ENCODE measurements at places on chromosomes 6 and 20.

GRCh38 chr20:50008007-50008406 is 25.2 kb downstream of the SNAI1 start:
- no peak for DNase-seq

DNA sequence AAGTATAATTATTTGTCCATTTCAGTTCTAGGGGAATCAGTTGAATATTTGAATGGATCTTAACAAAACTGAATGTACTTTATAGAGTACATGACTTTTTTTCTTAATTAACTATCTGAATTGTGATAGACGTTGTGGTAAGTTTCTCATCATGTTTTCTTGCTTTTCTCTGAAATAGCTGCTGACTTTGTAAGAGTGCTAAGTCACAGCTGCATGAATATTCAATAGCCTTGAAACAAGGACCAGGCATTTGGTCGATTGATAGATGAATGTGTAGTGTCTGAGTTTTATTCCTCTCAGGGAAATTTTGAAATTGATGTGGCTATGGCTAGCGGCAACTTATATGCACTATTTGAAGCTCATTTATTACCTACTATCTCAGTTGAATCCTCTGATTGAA is 56.0 kb downstream of the ADGRB3 start:
- DNase-seq: no peak

DNA sequence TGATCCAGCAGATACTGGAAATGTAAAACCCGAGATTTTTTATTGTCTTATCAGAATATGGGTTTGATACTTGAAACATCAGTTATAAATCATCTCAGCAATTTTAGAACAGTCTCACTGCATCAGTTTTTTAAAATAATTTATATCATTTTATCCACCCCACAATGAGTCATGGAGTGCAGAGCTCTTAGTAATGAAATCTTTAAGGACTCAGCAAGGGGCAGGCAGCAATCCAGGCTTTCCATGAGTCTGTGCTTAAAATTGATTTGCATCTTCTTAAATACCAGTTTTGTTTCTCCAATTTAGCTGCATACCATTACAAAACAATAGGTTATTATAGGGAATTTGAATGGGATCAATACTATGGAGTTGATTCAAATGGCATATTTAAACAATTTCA is 832.3 kb downstream of the C6orf118 start:
- DNase-seq: no peak

DNA sequence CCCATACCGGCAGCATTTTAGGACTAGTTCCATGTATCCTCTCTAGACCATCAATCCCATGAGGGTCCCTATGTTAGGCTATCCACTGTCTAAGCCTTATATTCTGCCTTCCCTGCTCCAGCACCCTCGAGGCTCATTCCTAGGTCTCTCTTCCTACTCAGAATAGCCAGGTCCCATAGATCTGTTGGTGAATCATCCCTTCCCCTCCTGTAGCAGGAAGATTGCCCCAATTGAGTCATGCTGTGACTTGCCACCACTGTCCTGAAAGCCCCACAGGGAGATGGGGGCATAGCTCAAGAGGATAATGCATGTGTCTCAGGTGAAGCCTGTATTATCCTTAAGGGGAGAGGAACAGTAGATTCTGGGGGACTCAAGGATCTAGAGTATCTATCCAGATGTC is 143.1 kb upstream of the MOCS1 start:
- no peak for DNase-seq

DNA sequence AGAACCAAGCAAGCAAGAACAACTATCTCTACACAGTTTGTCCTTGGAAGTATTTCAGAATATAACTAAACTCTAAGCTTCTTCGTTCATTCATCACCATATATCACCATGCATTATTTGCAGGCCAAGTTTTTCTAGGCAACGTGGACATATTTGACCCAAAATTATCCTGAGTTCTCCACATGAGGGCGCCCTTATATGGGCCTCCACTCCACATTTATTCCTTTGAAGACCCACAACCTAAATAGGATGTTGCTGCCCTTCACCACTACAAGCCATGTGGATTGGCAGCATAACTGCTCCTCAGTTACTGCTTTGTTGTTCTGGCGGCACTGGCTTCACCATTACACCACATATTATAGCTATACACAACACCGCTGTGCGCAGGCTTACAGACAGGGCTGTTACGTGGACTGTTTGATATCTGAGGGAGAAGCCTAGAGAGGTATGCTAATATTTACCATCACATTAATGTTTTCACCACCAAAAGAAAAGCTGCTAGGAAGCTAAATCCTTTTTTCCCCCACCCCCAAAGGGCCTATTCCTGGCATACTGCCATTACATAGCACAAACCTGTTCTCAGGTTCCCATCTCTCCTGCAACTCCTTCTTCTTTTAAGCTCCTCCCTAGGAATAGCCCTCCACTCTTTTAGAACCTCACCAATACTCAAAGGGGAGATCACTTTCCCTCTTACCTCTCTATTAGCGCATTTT is 411.7 kb downstream of the C6orf118 start:
- DNase-seq: no peak

DNA sequence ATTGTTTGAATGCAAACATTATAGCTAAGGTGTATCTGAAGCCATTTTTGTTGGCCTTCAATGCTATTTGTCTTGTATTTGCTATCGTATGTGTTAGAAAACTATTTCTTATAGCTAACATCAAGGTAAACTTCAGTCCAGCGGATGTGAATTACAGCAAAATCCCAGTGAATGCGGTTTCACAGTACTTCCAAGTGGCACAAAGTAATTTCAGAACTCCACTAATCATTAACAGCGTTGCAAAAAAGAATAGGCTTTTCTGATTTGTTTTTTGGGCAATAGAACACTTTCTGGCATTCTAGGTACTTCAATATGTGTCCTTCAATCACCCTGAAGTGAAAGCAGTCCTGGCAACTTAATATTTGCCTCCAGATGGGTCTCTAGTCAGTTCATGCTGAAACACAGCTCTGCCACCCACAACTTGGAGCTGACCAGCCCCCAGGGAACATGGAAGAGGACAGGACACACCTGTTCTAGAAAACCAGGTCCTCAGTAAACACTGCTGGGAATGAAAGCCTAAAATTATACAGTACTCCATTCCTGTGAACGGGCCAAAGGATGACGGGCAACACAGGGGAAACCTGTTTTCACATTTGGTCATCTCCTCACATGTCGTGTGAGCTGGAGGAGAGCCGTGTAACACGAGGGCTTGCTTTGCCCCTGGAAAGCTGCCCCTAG is 9.7 kb upstream of the MRPS10 start:
- DNase-seq: no peak

DNA sequence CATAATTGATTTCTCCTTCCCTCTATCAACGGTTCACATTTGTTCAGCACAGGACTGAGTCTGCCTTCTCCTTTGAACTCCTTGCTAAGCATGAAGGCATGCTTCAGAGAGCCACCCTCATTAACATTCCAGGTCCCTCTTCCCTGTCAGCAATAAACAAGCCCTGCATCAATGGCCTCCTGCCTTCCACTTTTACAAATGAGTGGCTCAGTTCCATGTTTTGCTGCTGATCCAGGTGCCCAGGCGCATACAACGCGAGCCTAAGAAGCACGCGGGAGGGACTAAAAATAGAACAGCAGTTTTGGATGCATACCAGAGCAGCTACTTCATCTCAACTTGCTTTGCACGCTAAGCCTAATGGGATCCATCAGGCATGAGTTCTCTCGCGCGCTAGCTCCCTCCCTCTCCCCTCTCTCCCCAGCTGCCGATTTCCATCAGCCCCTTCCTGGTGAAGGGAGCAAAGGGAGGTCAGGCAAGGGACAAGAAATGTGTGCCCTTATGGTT is 53.4 kb downstream of the TRAF3IP2 start:
- DNase-seq: peak; percentile 80

- no peak for DNase-seq
Observed at GRCh38 chr6:14020551-14020950, 95.8 kb downstream of the RNF182 start.

- no peak for DNase-seq
Observed at GRCh38 chr20:8932192-8933165, 136.4 kb upstream of the PLCB4 start.

DNA sequence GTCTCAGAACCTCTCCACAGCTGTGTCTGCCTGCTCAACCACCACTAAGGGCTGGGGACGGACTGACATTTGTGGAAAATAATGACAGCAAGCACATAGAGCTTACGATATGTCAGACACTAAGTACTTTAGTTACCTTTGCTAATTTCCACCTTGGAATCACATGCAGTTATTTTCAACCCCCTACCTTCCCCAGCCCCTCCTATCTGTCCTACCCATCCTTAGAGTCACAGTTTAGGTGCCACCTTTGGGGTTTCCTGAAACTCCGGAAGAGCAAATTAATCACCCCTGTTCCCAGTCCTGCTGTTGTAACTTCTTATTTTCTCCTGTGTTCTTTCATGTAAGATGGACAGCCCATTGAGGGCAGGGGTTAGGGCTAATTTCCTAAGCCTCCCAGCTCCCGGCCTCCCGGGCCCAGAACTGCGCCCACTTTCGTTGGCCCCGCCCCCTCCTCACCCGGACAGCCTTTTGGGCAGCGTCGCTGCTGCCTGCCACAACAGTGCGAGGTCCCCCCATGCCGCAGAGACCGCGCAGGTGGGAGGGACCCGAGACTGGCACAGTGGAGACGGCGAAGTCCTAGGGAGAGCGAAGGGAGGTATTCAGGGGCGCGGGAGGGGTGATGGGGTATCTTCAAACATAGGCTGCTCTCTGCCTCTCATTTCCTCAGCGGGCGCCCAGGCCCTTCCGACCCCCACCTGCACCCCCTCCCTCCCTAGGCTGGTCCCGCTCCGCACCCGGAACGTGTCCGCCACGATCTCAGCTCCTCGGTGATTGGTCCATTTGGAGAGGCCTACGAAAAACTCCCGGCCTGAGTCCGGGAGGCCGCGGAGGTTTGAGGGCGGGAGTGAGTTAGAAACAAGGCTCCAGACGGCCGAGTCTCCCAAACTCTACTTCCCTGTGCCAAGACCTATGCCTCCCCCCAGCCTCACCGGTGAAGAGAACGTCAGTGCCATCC is 1.1 kb downstream of the DDAH2 start:
- no peak for DNase-seq

DNA sequence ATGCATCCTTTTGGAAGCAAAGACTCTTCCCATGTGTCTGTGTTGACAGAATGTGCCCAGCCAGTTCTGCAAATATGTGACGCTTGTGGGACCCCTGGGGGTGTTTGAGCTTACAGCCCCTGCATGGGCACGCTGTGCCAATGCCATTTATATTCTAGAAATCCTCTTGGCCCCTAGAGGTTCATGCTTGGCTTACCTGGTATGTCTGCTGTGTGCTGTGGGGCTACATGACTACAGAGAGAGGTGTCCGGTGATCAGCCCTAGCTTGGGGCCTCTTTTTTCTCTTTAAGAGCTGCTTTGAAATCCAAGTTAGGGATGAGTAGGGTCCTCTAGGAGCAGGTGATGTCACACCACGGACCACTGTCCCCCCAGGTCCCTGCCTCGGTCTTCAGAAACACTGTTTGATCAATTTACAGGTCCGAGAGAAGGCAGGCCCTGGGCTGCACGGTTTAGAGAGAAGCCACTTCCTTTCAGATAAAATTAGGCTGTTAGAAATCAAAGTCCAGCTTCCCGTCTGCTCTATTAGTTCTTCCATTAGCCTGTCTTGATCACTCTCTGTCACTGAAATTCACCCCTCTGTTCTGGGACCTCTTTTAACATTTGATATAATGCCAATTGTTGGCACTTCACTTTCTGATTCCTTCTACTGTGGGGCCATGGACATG is 26.5 kb downstream of the BCAS4 start:
- no peak for DNase-seq

DNA sequence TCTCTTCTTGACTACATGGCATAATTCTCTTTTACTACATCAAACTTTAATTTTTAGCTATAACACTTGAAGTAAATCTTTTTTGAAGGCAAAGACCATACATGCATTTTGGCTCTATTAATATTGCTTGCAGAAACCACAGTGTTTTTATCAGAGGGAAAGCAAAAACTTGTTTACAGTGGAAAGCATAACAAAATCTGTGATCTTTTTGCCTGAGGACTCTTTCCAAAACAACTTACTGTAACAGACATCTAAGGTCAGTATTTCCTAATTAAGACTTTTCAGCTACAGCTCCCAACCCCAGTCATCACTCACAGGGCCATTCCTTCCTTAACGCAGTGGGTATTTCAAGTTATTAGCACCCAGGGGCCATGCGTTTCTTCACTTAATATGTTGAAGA is 274.7 kb downstream of the CDKAL1 start:
- DNase-seq: no peak

- no peak for DNase-seq
Observed at GRCh38 chr20:14582855-14583254, 245.4 kb upstream of the FLRT3 start.

- DNase-seq: no peak
Observed at GRCh38 chr6:1558388-1558787, 51.3 kb upstream of the FOXC1 start.

DNA sequence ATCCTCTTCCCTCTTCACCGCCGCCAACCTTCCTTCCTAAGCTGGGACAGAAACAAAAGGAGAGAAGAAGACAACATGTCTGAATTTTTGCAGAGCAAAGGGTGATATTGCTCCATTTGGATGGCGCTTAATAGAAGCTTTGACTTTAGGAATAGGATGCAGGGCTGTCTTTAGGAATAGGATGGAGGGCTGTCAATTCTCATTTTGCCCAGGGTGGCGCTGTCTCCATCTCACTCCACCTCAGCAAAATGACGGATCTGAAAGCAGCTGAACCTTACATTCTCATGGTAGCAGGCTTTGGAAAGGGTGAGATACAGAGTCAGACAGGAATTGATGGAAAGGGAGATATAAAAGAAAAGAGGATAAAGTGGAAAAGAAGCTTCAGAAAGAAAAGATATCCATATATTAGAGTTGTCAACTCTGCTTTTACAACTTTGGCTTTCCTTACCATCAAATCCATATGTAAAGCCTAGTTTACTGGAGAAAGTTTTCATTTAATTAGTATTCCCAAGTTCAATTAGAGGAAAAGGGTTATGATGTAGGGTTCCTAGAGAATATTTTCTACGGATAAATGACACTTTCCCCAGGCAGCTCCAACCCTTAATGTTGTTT is 2.4 kb downstream of the MTCL3 start:
- peak; percentile 27 for DNase-seq

GRCh38 chr20:60641879-60642447 is 610.1 kb upstream of the CDH4 start:
- no peak for DNase-seq

DNA sequence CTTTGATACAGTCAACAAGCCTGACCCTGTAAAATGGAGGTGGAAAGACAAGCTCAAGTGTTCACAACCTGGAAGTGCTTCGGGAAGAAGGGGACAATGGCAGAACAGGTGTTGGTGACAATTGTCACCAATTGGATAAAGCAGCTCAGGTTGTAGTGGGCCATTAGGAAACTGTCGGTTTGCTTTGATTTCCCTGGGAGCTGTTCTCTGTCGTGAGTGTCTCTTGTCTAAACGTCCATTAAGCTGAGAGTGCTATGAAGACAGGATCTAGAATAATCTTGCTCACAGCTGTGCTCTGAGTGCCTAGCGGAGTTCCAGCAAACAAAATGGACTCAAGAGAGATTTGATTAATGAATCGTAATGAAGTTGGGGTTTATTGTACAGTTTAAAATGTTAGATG is 15.0 kb downstream of the CCR6 start:
- DNase-seq: no peak

DNA sequence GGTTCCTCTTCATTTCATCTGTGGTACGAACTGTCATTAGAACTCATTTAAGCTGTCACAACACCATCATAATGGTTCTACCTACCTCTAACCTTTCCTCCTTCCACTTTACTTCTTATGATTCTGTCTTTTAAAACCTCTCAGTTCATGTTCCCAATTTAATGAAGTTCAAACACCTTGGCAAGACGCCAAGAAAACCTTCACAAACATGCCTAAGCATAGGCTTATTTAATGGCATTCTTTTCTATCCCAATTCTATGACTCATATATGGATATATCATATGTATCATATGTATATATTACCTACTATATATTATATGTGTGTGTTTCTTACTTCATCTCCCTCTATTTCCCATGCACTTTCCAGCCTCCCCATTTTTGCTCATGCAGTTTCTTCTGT is 283.4 kb upstream of the TBX18 start:
- no peak for DNase-seq
